ENCODE measurements at places on chromosomes 7 and 10.

- DNase-seq: no peak
These were observed 68.3 kb downstream of the PRKAG2 start for GRCh38 chr7:151808400-151809145.

- DNase-seq: no peak
These were observed 5.4 kb downstream of the PPP1R17 start for GRCh38 chr7:31692451-31692850.

DNA sequence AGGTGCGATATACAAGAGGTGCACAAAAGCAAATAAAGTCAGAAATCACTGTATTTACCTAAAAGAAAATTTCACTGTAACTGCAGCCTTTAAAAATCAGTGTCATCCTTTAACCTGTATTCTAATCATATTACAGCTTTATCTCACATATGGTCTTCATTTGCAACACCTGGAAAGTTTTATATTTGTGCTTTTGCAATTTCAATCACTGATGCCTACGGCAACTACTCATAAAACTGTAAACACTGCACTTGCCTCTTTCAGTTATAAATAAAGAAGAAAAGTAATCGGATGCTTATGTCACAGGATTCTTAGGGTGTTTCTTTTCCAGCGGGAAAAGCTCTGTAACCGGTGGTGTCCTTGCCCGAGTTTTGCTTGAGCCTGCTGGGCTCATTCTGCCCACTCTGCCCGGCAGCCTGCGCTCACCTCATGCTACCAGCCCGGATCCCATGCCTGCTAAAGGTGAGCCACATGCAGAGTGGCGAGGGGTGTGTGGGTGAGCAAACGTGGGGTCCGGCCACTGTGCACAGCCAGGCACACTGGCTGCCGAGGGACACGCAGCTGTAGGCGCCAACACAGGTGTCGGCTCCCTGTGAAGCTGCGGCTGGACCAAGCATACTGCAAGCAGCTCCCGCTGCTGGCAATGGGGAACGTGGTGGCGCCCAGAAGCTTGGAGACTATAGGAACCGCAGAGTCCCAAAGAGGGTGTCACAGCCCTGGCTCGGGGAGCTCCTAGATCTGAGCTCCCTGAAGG is 56.3 kb upstream of the ABCB5 start:
- no peak for DNase-seq

GRCh38 chr10:110022716-110023504 is 15.1 kb downstream of the ADD3 start:
- DNase-seq: no peak

GRCh38 chr7:28748933-28749584 is 209.1 kb downstream of the TRIL start:
- DNase-seq: no peak
